ENCODE measurements at places on chromosomes 4 and X.

GRCh38 chr4:181608181-181608580, 635.0 kb upstream of the TENM3 start:
- DNase-seq: no peak

GRCh38 chr4:101136373-101137370, 210.7 kb downstream of the PPP3CA start:
- no peak for DNase-seq

GRCh38 chrX:15714529-15714928, 23.5 kb upstream of the CA5B start:
- DNase-seq: no peak

DNA sequence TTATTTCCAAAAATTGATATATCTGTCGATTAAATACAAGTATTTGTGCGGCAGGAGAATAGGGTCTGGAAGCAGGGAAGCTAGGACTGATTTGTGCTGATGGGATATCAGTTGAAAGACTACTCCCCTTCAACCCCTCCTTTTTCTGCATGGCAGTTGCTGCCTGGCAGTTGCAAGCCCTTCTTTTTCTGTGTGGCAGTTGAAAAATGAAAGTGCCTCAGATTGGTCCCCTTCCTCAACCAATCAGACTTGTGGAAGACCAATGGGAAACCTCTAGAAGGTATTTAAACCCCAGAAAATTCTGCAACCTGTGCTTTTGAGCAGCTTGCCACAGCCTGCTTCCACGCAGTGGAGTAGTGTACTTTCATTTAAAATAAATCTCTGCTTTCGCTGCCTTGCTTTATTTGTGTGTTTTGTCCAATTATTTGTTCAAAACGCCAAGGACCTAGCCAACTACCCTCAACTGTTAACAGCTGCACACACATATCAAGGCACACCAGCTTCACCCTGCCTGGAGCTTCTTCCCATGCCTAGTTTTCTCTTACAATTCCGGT, 1.5 kb upstream of the TMA16 start:
- DNase-seq: no peak

GRCh38 chrX:115183980-115184379, 5.2 kb upstream of the RBMXL3 start:
- DNase-seq: no peak

DNA sequence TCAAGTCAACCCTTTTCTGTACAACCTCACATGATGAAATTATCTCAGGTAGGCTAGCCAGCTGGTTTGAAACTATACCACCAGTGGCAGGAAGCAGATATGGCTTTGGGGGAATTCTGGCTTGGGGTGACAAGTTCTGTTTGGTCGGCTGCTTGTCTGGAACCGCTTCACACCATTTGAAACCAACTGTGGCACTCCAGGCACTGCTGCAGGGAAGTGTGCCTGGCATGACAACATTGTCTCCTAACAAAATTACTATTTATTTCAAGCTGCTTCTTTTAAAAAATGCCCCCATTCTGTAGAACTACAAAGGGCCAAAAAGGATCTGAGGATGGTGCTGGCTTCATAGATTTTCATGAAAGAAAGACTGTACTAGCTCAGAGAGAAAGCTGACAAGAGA, 37.1 kb upstream of the GPM6B start:
- DNase-seq: no peak

- no peak for DNase-seq
Observed at GRCh38 chr4:88418411-88418810, 38.5 kb upstream of the HERC5 start.

DNA sequence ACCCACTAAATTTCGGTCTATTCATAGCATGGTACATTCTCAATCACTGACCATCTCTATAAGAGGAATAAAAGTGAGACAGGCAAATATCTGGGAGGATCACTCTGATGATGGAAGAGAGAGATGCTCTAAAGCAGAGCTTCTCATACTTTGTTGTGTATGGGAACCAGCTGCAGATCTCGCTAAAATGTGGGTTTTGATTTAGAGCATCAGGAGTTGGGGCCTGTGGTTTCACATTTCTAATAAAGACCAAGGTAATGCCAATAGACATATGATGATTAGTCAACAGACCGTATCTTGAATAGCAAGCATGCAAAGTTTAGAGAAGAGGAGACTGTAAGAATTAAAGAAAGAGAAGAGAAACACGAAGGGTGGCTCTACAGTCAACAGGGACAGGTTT, 107.4 kb upstream of the FTHL17 start:
- no peak for DNase-seq

DNA sequence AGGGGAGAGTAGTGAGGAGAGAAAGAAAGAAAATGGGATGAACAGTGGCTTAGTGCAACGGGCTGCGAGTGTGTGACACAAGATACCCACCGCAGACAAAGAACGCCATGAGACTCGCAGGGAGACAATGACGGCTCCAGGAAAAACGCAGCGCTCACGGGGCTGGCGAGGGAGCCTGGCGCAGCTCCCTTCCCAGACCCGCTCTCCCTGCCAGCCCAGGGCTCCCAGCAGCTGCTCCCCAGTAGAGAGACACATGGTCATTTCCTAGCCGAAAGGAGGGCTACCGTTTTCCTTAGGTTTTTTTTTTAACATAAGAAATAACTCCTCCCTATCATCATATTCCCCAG, 149.5 kb downstream of the MAML3 start:
- no peak for DNase-seq

- no peak for DNase-seq
Observed at GRCh38 chrX:125103693-125104092, 216.0 kb upstream of the TEX13C start.

DNA sequence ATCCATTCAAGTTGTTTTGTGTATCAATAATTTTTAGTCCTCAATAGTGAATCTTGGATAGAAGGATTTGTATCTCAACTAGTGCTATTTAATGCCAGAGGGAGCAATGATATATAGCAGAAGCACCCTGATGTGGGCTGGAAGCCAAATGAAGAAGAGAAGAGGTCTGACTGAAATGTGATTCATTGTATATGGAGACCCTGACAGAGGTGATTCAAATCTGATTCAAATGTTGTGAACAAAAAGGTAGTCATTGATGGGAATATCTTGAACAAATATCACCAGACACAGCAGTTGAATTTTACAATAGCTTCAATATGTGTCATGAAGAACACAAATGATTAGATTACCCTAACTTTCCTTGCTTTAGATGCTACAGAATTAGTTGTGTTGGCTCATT, 27.5 kb upstream of the SULT1B1 start:
- no peak for DNase-seq

- DNase-seq: no peak
Observed at GRCh38 chr4:99022566-99022965, 27.0 kb downstream of the METAP1 start.

DNA sequence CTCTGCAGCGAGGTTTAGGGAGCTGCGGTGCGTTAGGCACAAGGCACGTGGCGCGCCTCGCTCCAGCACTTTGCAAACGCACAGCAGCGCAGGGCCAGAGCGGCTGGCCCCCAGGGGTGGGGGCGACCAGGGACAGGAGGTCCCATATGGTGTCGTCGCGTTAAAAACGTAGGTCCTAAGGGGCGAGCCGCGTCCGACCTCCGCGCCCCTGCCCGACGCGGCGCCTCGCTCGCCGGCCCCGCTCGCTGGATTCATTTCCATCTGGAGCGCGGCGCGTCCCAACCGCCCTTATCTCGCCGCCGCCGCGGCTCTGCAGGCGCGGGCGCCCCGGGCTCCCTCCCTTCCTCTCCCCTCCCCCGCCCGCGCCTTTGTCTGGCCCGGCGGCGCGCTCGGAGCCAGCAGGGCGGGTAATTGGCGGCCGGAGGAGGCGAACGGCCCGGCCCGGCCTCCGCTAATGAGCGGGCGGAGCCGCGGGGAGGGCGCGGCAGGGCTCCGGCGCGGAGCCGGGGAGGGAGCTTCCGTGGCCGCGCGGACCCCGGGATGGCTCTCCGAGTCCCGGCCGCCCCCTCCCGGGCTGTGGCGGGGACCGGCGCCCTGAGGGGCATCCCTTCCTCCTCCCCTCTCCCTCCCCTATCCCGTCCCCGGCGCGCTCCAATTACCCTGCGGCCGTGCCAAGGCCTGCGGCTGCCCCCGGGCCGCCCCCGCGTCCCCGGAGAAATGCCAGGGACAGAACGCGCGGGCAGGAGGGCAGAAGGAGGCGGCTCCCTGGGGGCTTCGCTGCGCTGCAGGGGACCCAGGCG, 409.0 kb downstream of the BCOR start:
- DNase-seq: peak; percentile 91

DNA sequence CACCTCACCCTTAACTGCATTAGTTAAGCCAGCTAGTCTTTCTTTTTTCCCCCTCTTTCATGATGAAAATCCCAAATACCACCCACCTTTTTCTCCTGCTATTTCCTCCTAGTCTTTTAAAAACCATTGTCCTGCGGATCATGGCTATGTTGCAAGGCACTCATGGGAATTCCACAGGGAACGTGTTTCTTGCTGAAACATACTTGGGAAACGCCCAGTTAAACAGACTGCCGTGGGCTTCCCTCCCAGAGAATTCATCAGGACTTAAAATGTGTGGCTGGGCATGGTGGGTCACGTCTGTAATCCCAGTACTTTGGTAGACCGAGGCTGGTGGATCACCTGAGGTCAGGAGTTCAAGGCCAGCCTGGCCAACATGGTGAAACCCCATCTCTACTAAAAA, 32.2 kb downstream of the XG start:
- peak; percentile 32 for DNase-seq

DNA sequence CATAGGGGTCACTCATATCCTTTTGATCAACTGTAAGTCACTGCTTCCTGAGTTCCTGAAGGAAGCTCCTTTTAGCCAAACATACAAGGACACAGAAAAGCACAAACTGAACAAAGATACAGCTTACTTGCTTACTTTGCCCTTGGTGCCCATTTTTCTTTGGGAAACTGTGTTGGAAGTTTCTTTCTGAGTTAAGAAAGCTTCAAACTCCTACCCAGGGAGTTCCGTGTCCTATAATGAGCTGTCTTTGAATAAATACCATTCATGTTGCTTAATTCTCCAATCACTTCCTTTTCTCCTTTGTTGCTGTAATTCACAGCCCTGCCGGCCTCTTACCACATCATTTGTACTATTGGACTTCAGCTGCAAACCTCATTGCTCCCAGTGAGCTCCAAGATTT, at the start of gene ADH4:
ADH4 (minus strand) TSS at position 228 of the 400 bp plus-strand sequence; CDS start at position 153, 75 bp downstream.
- DNase-seq: no peak

- DNase-seq: no peak
Observed at GRCh38 chrX:20037186-20037585, 46.3 kb upstream of the BCLAF3 start.

- no peak for DNase-seq
Observed at GRCh38 chrX:132809581-132809980, 148.8 kb downstream of the HS6ST2 start.

DNA sequence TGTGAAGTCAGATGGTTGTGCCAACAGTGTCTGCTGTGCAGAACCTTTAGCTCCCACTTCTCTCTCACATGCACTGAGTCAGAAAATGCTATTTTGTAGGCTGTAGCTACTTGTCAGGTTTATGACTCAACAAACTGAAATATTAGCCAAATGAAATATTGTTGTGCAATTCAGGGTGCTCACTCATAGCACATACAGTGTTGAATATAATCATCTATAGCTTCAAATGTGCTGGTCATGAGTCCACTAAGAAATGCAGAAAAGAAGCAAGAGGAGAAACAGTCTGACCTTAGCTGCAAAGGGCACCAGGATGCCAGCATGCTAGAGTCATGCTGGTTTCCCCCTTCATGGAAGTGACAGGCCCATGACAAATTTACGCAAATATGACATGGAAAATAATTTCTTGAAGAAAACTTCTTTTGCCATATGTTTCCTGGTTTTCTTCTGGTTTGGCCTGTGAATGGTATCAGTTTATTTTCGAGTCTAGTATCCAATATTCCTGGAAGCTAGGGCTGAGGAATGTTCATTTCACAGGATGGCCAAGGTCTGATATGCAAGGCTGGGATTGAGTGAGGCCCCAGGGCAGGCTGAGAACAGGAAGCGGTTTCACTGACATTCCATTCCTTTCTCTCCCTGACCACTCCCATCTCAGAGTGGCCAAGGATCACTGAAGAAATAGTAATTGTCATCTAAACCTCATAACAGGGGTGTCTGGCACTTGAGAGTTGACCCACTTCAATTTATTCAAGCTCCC, 10.3 kb upstream of the CXCL2 start:
- no peak for DNase-seq

GRCh38 chr4:30753316-30753715, 33.1 kb downstream of the PCDH7 start:
- DNase-seq: no peak

DNA sequence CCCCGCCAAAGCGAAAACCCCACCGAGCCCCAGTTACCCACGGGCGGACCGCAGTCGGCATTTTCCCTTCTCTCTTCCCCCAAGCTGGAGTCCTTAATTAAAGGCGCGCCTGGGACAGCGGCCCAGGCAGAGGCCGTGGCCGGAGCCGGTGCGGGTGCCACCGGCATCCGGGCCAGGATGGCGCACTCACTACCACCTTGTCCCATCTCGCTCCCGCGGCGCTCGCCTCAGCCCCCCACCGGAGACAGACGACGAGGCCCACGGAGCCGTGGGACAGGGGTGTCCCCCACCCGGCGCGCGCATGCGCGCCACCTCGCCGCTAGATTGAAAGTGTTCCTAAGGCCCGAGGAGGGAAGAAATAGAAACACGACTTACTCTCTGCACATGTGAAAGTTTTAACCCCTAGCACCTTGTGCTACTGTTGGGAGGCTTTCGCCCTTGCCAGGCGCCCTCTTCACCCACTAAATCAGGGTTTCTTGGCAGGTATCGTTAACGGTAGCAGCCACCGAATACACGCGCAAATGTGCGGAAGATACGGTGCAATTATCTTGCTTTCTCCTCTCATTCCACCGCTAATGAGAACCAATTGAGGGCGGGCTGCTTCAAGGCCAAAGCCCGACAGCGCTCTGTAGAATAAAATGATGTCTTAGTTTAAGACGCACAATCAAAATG, 64.3 kb upstream of the CCDC160 start:
- DNase-seq: peak; percentile 73

DNA sequence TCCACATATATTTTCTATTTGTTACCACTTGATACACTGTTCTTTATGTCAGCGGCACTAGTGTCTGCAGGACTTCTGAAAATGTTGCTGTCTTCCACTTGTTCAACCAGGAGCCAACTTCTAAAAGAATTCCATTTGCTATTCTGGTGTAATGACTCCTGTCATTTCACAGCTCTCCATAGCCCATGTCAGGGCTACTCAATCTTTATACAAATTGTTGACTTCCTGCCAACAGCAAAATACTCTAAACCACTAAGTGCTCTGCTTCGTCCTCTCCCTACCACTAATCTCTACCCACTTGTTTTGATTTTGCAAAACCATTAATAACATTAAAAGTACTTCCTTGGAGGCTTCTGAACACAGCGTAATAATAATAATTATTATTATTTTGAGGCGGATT, 7.2 kb downstream of the CTSO start:
- peak; percentile 45 for DNase-seq

GRCh38 chrX:15939737-15940136, 85.1 kb upstream of the AP1S2 start:
- no peak for DNase-seq

DNA sequence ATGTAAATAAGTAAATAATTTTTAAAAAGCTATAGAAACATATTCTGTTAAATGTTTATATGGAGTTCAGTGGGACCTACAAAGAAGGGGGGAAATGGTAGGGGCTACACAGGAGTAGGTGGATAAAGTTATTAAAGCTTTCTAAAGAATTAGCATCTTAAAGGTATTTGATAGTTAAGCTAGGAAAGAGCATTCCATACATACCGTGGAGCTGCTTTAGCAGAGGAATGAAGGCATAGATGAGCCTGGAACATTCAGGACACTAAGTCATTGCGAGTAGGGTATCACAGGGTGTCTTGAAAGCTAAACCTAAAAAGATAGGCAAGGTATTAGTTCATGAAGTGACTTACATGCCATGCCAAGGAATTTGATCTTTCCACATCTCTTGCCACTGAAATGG, 60.4 kb downstream of the SLC10A6 start:
- DNase-seq: no peak

GRCh38 chrX:71103110-71103983, 3.2 kb downstream of the CXorf65 start:
- DNase-seq: no peak

All from osteoblast (primary cell).